Stimulated activated CD4-positive, alpha-beta T cell treated with anti-CD3 and anti-CD28 coated beads, TNF-alpha, amount 100 ng/mL, for 24 hours (primary cell): ENCODE measurements at places on chromosomes 12 and 14.

- DNase-seq, result peak; percentile 6
These were observed 43.0 kb upstream of the TSPAN9 start for GRCh38 chr12:3034067-3034750.

DNA sequence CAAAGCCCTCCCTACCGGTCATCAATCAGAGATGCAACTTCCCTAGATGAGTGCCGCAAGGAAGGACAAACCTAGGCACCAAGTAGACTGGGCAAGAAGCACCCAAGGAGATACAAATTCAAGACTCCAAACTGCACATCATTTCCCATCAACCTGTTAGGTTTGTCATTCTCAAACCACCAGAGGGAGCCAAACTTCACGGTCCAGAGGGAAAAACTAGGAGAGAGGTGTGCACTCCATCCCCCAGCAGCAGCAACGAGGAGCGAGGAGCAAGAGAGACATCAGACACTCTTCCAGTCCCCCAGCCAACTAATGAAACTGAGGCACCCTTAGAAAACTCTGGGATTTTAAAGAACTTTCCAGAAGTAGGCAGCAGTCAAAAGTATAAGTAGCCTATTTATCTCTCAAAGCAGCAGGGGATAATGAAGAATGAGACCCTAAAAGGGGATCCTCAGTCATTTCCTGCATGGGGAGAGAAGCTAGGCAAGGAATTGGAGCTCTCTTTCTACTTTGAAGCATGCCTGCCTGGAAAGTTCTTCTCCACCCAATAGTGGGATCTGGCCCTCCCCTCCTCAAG is 37.0 kb upstream of the NT5DC3 start:
- DNase-seq, result peak; percentile 38

- DNase-seq, result no peak
These were observed 14.9 kb downstream of the CCDC63 start for GRCh38 chr12:110861729-110862128.

DNA sequence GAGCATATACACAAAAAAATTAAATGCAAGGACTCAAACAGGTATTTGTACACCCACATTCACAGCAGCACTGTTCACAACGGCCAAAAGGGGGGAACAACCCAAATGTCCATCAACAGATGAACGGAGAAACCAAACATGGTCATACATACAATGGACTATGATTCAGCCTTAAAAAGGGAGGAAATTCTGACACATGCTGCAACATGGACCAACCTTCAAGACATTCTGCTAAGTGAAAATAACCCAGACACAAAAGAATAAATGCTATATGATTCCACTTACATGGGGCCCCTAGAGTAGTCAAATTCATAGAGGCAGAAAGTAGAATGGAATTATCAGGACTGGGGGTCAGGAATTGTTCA is 29.5 kb downstream of the ACTN1 start:
- DNase-seq, result no peak

- DNase-seq, result no peak
These were observed 75.8 kb upstream of the OR4E1 start for GRCh38 chr14:21749306-21749868.

DNA sequence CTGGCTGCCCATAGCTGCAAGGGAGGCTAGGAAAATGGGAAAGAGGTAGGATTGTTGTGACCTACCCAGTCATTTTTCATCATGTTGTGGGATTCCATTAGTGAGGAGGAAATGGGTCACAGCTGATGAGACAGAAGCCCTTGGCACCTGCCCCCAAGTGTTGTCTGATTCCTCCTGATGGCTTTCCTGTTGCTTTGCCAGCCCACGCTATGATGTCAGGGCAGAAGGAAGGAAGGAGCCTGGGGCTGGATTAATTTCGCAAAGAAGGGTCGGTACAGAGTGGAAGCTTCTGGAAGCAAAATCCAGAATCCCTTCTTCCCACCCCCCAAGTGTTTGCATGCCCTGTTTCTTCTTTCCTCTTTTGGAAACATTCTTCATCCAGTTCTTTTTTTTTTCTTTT is 8.7 kb downstream of the OTUB2 start:
- no peak for DNase-seq

- no peak for DNase-seq
These were observed 54.3 kb upstream of the RIN3 start for GRCh38 chr14:92459030-92459949.
